Naive thymus-derived CD8-positive, alpha-beta T cell (primary cell): ENCODE measurements at places on chromosomes 16 and 17. TPM values are rescaled to one million over a fixed set of nuclear protein-coding genes. Genes with fewer than 3 reads are reported as not detected.

ABCA8 gene
- polyA plus RNA-seq: not detected

MEFV gene
- polyA plus RNA-seq: not detected

NLRC3 gene
- polyA plus RNA-seq: 17.1 TPM

STX1B gene
- not detected for polyA plus RNA-seq

EVPL gene
- 0.74 TPM for polyA plus RNA-seq

C16orf95 gene
- 1.5 TPM for polyA plus RNA-seq

INCA1 gene
- polyA plus RNA-seq: 0.23 TPM

MRPL58 gene
- polyA plus RNA-seq: 44.9 TPM

CD7 gene
- 233 TPM for polyA plus RNA-seq

ELP5 gene
- polyA plus RNA-seq: 55.5 TPM

SCGB1C2 gene
- not detected for polyA plus RNA-seq

MYH1 gene
- not detected for polyA plus RNA-seq

OTOA gene
- not detected for polyA plus RNA-seq

HOXB6 gene
- polyA plus RNA-seq: not detected

TPSB2 gene
- not detected for polyA plus RNA-seq

ITGAD gene
- not detected for polyA plus RNA-seq

CACNG1 gene
- not detected for polyA plus RNA-seq

HIGD1B gene
- polyA plus RNA-seq: 0.35 TPM

PRPF8 gene
- 227 TPM for polyA plus RNA-seq

C1QTNF8 gene
- polyA plus RNA-seq: not detected

NUPR1 gene
- not detected for polyA plus RNA-seq

HEATR3 gene
- polyA plus RNA-seq: 6.7 TPM

HSBP1 gene
- polyA plus RNA-seq: 20.8 TPM

CD79B gene
- 21.3 TPM for polyA plus RNA-seq

CCDC144A gene
- polyA plus RNA-seq: 0.84 TPM

CD300A gene
- polyA plus RNA-seq: 10.0 TPM
